ENCODE measurements at places on chromosomes 6 and 20.

DNA sequence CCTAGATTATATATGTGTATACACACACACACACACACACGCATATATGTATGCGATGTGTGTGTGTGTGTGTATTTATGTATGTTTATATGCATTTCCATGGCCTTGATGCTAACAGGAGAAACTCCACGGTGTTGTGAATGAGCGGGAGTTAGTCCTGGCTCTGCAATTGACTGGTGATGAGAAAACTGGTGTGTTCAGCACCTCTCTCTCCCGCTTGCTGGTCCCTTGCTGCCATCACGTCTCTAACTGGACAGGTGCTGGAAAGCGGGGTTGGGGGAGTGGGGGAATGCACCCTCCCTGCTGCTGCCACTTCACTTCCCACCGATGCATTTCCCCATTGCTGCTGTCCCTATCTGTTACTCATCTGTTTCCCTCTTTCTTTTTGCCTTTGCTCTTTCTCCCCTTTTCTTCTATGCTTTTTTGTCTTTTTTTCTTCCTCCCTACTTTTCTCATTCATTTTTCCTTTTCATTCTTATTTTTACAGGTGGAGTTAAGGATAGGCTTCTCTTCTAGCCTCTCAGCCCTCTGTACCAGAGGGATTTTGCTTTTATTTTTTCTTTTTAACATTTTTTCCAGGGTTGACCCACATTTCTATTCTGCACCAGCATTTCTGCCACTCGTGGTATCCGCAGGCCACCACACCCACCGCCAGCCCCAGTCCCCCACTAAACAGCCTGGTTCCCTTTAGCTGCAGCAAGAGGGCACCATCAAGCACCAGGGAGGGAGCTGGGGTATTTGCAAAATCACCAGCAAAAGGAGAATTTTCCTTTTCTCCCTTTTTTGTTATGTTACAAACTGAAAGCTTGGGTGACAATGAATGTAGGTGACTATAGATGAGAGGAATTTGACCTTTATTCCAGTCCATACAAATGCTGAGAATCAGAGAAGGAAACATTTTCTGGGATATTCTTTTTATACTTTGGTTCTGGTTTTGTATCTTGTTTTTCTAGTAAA, 115.6 kb downstream of the TCP11 start:
- DNase-seq: no peak

DNA sequence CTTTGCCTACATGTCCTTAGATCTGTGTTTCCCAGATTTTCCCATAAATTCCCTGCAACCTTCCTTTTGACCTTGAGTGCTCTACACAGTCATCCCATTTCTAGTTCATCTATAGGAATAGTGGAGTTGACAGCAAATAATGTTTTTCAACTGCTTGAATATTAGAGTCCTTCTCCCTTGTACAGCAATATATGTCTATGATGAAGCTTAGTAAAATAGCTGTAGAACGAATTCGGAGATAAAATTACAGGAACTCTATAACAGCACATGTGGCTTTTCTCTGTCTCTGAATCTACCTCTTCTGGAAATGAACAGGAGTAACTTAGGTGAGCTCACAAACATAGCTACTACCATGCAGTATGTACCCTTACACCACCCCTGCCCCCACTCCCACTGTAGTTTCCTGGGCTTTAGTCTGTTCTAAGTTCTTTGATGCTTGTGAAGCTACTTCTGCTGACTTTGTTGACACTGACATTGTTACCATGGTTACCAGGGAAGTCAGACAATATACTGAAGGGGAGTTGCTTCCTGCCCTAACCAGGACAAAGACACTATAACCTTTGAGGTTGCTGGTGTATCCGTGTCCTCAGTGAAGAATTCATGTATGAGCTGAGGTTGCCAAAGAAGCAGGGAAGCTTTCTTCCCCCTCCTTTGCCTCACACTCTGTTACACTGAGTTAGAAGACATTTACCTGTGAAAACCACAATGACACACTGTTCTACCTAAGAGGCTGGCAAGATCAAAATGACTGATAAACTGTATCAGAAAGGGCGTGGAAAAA, 35.8 kb upstream of the SHLD1 start:
- DNase-seq: peak; percentile 34

DNA sequence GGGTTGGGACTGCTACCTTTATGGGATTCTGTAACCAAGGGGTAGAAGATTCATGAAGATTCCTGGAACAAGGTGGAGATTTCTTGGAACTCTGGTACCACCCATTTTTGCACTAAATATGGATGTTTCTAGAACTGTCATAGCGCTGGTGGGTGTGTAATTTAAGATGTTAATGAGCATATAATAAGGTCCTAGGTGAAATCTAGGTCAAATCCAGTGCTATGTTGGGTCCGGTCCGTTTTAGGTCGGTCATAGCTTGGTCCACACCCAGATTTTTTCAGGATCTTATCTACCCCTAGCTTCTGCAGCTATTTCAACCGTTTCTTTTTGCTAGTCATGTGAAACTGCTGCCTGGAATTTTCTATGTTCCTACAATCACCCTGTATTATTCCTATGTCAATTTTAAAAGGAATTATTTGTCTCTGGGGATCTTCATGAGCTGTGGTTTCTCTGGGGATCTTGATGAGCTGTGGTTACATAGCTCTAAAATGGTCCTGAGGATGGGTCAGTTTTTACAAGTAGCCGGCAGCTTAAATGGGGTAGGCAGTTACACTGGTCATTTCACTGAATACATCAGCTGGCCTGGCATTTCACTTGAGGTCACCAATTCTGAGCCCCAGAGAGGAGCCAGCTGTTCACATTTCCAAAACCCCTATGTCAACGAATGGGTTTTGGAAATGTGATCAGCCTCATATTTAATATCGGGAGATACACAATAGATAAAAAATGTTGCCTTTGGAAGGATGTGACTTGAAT, 652.3 kb upstream of the FLRT3 start:
- no peak for DNase-seq

DNA sequence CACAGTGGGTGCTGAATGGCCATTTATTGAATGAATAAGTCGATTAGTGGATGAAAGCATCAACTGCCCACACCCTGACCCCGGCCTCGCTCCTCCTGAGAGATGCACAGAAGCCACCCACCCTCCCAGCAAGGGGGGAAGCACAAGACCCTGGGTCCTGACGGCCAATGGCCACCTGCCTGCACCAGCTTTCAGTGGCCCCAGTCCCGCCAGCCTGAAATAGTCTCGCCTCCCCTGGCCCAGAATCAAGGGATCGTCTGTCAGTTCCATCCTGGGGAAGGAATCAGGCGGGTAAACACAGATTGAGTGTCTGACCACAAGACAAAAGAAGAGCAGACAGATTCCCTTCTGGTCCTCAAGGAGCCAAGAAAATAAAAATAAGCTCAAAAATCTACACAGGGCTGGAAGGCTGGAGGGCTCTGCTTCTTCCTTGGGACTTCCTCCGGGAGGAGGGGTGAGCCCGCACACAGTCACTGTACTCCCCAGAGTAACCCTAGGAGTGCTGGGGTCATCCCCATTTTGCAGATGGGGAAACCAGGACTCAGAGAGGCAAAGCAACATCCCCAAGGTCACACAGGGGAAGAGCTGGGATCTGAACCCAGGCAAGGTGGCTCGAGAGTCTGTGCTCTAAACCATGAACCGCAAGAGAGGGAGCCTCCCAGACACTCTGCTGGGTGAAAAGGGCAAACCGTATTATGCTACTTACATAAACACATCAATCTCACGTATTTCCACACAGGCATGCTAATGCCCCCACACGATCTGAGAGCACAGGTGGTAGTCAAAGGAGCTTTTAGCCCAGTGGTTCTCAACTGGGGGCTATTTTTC, 7.8 kb downstream of the PREX1 start:
- no peak for DNase-seq

- DNase-seq: no peak
Measured at GRCh38 chr6:118968416-118968815, 33.5 kb upstream of the MCM9 start.

GRCh38 chr6:128259730-128260685, 260.4 kb downstream of the PTPRK start:
- no peak for DNase-seq

DNA sequence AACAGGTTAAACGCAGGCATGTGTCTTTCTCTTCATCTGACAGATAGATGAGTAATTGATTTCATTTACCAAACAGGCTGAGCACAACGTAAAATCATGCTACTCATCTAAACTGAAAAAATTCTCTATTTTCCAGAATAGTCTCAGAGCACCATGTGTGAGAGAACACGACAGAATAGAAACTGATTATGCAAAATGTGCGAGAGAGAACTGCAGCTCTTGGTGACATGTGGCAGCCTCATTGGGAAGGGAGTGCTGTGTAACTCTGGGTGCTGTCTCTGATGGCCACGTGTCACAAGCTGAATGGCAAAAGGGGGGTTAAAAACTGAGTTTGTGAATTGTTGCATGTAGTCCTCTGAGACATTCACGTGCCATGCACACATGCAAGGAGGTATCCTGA, 143.7 kb upstream of the ATXN1 start:
- DNase-seq: no peak

GRCh38 chr6:56513631-56514030, 129.1 kb downstream of the DST start:
- no peak for DNase-seq

GRCh38 chr6:162123797-162124196, 603.8 kb downstream of the PRKN start:
- DNase-seq: no peak

- no peak for DNase-seq
Measured at GRCh38 chr20:33568378-33568777, 78.5 kb downstream of the CBFA2T2 start.

Measured in stimulated activated CD8-positive, alpha-beta memory T cell treated with anti-CD3 and anti-CD28 coated beads, Interleukin-2, amount 100 ng/mL, for 1 hour (primary cell).